ENCODE measurements at places on chromosomes 11 and 22. TPM values are rescaled to one million over a fixed set of nuclear protein-coding genes. Genes with fewer than 3 reads are reported as not detected.

The APOL6 gene
- 28.2 TPM for total RNA-seq

The TRIM34 gene
- total RNA-seq: 9.6 TPM

The C11orf86 gene
- not detected for total RNA-seq

The OR5I1 gene
- not detected for total RNA-seq

The SLC22A6 gene
- not detected for total RNA-seq

The KDELR3 gene
- total RNA-seq: 2.5 TPM

The OR5D13 gene
- total RNA-seq: not detected

The OMP gene
- total RNA-seq: not detected

The TSPAN18 gene
- total RNA-seq: 22.1 TPM

GRCh38 chr11:113493206-113493605 lies 18.0 kb upstream of the DRD2 start:
- DNase-seq: no peak
- no peaks in the 10 kb centered on the region for H3K27me3 ChIP-seq
- H3K4me1 ChIP-seq: no peaks in the 10 kb centered on the region
- H3K27ac ChIP-seq: no peak overlapping the region

- no peaks in the 10 kb centered on the region for H3K27me3 ChIP-seq
- no peak overlapping the region for H3K4me3 ChIP-seq
- H3K27ac ChIP-seq: peak overlapping the region; percentile 55
- no peak for DNase-seq
- peaks cover 55% of the 10 kb centered on the region for H3K4me1 ChIP-seq
- H3K36me3 ChIP-seq: peaks cover 42% of the 10 kb centered on the region
Observed at GRCh38 chr11:57798905-57799559, 37.4 kb downstream of the CTNND1 start.

- H3K36me3 ChIP-seq: no peaks in the 10 kb centered on the region
- DNase-seq: no peak
- H3K4me1 ChIP-seq: no peaks in the 10 kb centered on the region
- H3K27ac ChIP-seq: no peak overlapping the region
- no peak overlapping the region for H3K4me3 ChIP-seq
- no peaks in the 10 kb centered on the region for H3K27me3 ChIP-seq
Observed at GRCh38 chr11:58742981-58743880, 11.5 kb upstream of the GLYAT start.

GRCh38 chr11:56716379-56716854 lies 17.5 kb downstream of the OR9G1 start:
- no peaks in the 10 kb centered on the region for H3K36me3 ChIP-seq
- H3K4me3 ChIP-seq: no peak overlapping the region
- no peak for DNase-seq
- no peaks in the 10 kb centered on the region for H3K4me1 ChIP-seq

DNA sequence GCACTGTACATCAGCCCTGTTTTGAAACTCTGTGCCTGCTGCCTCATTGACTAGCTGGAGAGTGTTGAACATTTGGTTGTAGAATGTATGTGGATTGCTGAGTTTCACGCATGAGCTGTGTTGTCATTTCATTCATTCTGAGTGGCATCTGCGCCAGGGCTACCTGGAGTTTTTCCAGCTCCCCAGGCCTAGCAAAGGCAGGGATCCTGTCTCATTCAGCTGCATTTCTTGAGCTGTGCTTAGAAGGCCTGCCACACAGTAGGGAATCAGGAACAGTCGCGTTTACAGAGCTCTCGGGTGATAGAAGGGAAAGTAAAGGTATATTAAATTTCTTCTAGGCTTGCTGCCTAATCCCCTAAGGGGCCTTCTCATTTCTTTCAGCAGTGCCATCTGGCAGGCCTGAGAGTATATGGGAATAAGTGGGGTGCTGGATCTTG lies 44.3 kb downstream of the PTPRJ start:
- no peaks in the 10 kb centered on the region for H3K4me1 ChIP-seq
- H3K4me3 ChIP-seq: no peak overlapping the region
- DNase-seq: no peak
- no peaks in the 10 kb centered on the region for H3K27me3 ChIP-seq

DNA sequence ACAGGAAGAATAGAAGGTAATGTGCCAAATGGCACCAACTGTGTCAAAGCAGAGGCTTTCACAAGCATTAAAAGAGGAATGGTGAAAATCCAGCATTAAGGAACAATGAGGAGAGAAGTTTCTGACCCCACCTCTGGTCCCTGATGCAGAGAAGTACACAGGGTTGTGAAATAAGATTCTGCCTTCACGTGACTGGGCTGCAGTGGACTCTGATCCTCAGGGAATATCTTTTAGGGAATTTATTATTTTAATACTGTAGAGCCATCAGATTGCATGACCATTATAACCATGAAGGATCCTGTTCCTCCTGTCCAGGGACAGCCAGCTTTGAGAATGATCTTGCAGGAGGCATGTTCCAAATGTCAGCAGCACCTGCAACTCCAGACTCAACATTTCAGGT lies 74.4 kb upstream of the FAR1 start:
- no peaks in the 10 kb centered on the region for H3K27me3 ChIP-seq
- H3K4me3 ChIP-seq: no peak overlapping the region
- DNase-seq: no peak
- no peaks in the 10 kb centered on the region for H3K4me1 ChIP-seq
- no peak overlapping the region for H3K27ac ChIP-seq
- no peaks in the 10 kb centered on the region for H3K36me3 ChIP-seq

DNA sequence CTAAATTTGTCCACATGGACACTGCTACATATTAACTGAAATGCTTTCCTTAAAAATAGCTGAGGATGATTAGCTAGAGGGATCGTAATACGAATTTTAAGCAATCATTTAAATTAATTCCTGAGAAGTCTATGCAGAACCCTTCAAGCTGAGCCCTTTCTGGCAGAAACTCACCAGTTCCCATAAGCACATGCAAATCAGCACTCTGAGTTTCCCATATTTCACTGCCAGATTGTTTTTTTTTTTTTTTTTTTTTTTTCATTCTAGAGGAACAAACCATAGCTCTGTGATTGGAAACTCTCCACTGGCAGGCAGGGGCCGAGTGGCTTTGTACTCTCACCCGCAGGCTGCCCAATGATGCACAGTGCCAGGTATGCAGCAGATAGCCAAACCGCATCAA lies 145.6 kb downstream of the EFCAB6 start:
- H3K27me3 ChIP-seq: no peaks in the 10 kb centered on the region
- no peak for DNase-seq
- no peak overlapping the region for H3K27ac ChIP-seq
- H3K36me3 ChIP-seq: no peaks in the 10 kb centered on the region
- H3K4me3 ChIP-seq: no peak overlapping the region

DNA sequence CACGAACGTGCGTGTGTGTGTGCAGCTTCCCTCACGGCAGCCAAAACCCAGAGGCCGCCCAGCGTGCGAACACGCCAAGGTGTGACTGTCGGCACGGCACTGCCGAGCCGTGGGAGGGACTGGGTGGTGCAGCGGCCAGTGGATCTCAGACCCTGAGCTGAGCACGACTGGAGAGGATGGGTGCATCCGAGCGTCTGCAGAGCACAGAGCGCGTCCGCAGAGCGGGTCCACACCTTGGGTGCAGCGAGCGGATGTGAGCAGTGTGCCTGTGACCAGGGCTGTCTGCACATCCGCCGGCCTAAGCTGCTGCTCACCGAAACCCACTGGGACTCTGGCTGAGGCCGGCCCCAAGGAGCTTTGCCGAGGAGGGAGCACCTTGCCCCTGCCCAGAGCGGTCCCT lies 22.7 kb downstream of the PTDSS2 start:
- H3K4me3 ChIP-seq: no peak overlapping the region
- no peaks in the 10 kb centered on the region for H3K27me3 ChIP-seq
- no peak overlapping the region for H3K27ac ChIP-seq
- no peaks in the 10 kb centered on the region for H3K4me1 ChIP-seq
- H3K36me3 ChIP-seq: no peaks in the 10 kb centered on the region

DNA sequence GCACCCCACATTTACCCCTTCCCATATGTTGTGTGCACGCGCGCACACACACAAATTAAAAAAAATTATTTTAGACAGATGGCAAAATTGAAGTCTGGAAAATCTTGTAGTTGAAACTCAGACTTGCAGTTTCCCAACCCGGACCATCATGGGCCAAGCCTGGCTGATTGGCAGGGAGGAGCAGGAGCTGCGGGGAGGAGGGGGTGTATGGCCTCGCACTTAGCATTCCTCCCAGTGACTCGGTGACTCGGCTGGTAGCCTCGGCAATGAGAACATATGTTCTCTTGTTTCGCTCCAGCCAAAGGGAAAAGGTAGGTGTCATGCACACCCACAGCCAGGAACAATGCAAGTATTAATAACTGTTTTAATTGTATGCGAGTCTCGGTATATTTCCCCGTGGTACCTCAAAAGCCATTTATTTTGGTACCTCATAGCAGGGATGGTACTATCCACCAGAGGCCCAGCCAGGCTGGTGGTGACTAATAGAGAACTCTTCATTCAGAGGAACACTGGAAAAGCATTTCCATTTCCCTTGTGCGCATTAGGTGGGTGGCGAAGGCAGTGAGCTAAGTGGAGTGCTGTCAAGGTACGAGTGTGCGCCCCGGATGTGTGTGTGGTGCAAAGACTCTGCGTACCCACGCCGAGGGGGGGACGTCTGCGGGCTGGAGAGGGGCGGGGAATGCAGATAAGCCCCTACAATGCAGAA lies 92.5 kb downstream of the DSCAML1 start:
- no peaks in the 10 kb centered on the region for H3K4me1 ChIP-seq
- DNase-seq: no peak
- H3K27me3 ChIP-seq: no peaks in the 10 kb centered on the region

DNA sequence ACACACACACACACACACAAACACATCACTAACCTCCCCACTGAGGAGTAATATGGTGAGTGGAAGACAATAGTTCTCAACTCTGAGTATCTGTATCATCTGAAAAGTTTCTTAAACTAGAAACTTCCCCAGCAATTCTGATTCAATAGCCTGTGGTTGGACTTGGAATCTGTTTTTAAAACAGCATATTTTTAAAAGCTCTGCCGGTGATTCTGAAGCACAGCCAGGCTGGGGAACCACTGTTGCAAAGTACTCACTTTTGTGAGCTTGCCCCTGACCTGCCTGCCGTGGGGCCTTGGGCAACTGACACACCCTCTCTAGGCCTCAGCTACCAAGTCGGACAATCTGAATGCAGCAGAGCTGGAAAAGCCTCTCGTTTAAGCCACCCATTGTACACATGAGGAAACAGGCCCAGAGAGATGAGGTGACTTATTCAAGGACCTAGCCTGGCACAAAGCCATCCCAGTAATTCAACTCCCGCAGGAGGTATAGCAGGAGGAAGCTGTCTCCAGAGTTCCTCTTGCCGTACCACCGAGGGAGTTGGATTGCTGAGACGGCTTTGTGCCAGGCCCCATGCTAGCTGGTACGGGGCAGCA lies 8.9 kb downstream of the SLC15A3 start:
- H3K4me3 ChIP-seq: no peak overlapping the region
- no peaks in the 10 kb centered on the region for H3K27me3 ChIP-seq
- DNase-seq: no peak
- H3K4me1 ChIP-seq: peaks cover 12% of the 10 kb centered on the region

- H3K36me3 ChIP-seq: no peaks in the 10 kb centered on the region
- H3K27me3 ChIP-seq: no peaks in the 10 kb centered on the region
- DNase-seq: no peak
- H3K4me1 ChIP-seq: no peaks in the 10 kb centered on the region
Observed at GRCh38 chr11:100910808-100911207, 218.8 kb downstream of the PGR start.

GRCh38 chr22:27545085-27545484 lies 256.5 kb downstream of the MN1 start:
- no peaks in the 10 kb centered on the region for H3K27me3 ChIP-seq
- no peaks in the 10 kb centered on the region for H3K36me3 ChIP-seq
- DNase-seq: no peak
- H3K4me1 ChIP-seq: no peaks in the 10 kb centered on the region

- H3K4me3 ChIP-seq: no peak overlapping the region
- H3K27me3 ChIP-seq: no peaks in the 10 kb centered on the region
- H3K36me3 ChIP-seq: no peaks in the 10 kb centered on the region
- no peak for DNase-seq
- no peak overlapping the region for H3K27ac ChIP-seq
Observed at GRCh38 chr22:29947410-29948384, 64.7 kb downstream of the MTMR3 start.

DNA sequence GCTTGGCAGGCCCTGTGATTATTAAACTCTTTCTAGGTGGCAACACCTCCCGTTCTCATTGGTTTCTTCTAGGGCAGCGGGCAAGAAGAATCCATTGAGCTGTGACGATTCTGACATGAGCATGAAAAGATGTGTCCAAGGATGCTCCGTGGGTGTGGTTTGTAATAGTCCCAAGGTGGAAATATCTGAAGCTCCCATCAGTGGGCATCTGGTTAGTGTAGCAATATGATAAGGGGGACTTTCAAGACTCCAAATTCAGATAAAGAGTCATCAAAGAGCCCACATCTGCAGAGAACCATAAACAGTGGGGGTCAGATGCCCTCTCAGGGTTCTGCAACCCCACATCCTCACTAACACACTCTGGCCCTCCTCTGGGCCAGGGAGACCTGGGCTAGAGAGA lies 42.6 kb downstream of the TST start:
- no peak overlapping the region for H3K27ac ChIP-seq
- no peak for DNase-seq
- peaks cover 5% of the 10 kb centered on the region for H3K4me1 ChIP-seq
- no peaks in the 10 kb centered on the region for H3K36me3 ChIP-seq

- H3K27me3 ChIP-seq: no peaks in the 10 kb centered on the region
- H3K27ac ChIP-seq: peak overlapping the region; percentile 85
- no peaks in the 10 kb centered on the region for H3K36me3 ChIP-seq
- H3K4me1 ChIP-seq: no peaks in the 10 kb centered on the region
Observed at GRCh38 chr22:35893698-35894097, 134.9 kb downstream of the RBFOX2 start.

- peak within 1 kb of the TSS; percentile 100 for H3K27ac ChIP-seq
- DNase-seq: peak; percentile 90
- H3K36me3 ChIP-seq: no peaks in the 10 kb centered on the region
- H3K27me3 ChIP-seq: no peaks in the 10 kb centered on the region
Observed at GRCh38 chr11:73308003-73308960, at the start of gene ARHGEF17. Gene ARHGEF17, plus strand, starts transcription at chr11:73308276. Its CDS starts 363 bp downstream, at chr11:73308639.

Data from sigmoid colon (tissue), 7 donors.